ENCODE measurements at places on chromosomes 6 and 20.

DNA sequence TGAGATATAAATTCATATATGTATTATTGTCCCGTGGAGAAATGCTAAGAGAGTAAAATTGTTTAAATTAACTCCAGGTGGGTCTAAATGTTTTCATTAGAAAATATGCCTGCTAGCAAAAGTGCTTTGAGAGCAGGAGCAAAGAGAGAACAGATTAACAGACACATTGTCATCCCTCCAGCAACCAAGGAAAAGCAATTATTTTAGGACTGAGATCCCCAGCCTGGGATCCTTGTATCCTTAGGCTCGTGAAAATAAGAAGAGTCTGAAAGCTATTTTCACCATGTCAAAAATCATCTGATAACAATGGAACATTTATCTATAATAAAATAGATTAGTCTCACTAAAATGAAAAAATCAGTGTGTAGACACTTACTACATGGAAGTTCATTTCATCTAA is 11.5 kb upstream of the MRS2 start:
- DNase-seq = no peak

DNA sequence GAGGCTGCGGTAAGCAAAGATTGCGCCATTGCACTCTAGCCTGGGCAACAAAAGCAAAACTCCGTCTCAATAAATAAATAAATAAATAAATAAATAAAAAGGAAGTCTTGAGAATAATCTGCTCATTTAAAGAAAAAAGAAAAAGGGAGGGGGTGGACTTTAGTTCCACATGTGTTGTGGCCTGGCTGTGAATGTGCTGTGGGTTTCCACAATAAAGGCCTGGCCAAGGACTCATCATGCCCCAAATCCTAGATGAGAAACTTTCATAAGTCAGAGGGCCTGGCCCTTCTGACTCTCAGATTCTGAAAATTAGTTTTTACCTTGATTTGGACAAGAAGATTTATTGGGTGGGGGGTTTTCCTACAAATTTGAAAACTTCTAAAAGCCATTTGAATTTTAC is 48.4 kb downstream of the RIOK1 start:
- DNase-seq = no peak

DNA sequence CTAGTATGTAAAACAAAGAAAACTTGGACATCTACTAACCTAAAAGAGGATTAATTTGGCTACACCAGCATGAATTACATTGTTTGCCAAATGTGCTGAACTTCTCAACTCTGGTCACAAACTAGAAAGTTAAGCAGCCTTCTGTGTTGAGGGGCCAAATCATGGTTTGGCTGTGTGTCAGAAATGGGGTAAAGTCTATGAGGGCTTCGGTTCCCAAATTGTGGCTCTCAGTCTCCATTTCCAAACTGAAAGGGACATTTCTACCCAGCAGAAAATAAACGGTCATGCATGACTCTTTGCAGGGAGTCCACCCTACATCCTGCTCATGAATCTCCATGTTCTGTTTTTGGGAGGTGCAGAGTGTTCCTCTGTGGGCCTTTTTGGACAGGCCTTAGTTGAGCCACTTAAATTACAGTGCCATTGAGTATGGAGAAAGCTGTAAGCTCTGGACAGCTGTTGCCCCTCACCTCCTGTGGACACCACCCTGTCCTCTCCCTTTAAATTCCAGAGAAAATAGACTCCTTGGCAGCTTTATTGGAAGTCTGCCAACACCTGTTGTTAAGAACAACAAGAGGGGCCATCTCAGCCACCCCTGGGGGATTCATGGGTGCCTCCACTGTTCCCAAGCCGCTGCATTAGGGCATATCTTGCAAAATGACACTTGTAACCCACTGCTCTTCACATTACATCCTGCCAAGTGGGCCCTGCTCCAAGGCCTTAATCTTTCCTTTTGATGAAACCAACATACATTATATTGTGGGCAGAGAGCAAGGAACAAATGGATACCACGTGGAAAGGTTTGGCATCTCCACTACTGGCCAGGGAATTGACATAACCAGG is 27.5 kb upstream of the SNRPC start:
- no peak for DNase-seq

DNA sequence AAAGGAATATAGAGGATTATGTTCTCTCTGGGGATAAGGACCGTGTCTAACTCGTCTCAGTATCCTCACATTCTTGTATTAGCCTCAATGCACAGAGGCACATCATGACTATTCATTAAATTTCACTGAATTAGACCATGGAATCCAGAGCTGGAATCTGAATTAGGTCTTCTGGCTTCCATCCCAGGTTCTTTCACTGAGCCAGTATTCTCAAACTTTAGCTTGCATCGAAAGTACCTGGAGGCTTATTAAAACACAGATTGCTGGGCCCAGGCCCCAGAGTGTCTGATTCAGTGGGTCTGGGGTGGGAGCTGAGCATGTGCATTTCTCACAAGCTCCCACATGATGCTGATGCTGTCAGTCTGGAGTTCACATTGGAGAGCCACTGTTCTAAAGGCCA is 142.0 kb downstream of the UST start:
- DNase-seq = no peak

- DNase-seq = no peak
Measured at GRCh38 chr6:160327981-160328380, 20.2 kb upstream of the SLC22A3 start.

DNA sequence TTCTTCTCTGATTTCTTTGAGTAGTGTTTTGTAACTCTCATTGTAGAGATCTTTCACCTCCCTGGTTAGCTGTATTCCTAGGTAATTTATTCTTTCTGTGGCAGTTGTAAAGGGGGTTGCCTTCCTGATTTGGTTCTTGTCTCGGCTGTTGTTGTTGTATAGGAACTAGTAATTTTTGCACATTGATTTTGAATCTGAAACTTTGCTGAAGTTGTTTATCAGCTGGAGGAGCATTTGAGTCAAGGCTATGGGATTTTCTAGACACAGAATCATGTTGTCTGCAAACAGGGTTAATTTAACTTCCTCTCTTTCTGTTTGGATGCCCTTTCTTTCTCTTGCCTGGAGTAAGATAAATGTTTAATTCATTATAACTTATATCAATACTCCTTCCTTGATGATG is 86.4 kb downstream of the OLIG3 start:
- DNase-seq = no peak

GRCh38 chr6:15033850-15034203 is 212.0 kb upstream of the JARID2 start:
- no peak for DNase-seq

GRCh38 chr6:69887026-69887425 is 20.7 kb downstream of the COL19A1 start:
- no peak for DNase-seq

- no peak for DNase-seq
Measured at GRCh38 chr6:156646496-156646895, 130.7 kb upstream of the ARID1B start.

DNA sequence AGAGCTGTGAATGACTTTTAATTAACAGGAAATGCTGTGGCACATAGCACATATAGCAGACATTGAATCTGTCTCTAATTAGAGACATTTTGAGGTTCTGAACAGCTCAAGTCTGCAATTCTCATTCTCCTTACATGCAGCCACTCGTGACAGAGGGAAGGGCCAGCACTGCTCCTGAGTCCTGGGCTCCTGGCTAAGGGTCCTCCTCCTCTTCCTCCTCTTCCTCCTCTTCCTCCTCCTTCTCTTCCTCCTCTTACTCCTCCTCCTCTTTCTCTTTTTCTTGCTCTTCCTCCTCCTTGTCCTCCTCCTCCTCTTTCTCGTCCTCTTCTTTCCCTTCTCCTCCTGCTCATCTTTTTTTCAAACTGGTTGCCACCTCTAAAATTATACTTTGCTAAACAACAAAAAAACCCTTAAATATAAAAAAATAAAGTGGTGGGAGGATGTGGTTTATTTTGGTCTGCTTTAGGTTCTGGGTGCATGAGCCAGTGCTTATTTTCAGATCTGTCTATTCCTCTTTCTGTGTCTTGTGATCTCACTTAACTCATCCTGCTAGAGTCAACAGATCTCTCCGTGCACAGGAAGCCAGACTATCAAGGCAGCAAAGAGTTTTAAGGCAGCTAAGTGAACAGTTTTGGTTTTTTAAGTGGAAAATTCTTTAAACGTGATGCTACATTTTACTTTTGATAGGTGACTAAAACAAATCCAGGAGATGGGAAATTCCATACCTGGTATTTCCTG is 159.3 kb downstream of the CD83 start:
- DNase-seq = no peak

All from effector CD4-positive, alpha-beta T cell (primary cell).